ENCODE measurements at places on chromosomes 11 and 22.

- DNase-seq: no peak
Observed at GRCh38 chr22:41943661-41944209, 3.2 kb downstream of the CENPM start.

- DNase-seq: no peak
Observed at GRCh38 chr11:1648653-1649420, 19.3 kb downstream of the KRTAP5-5 start.

DNA sequence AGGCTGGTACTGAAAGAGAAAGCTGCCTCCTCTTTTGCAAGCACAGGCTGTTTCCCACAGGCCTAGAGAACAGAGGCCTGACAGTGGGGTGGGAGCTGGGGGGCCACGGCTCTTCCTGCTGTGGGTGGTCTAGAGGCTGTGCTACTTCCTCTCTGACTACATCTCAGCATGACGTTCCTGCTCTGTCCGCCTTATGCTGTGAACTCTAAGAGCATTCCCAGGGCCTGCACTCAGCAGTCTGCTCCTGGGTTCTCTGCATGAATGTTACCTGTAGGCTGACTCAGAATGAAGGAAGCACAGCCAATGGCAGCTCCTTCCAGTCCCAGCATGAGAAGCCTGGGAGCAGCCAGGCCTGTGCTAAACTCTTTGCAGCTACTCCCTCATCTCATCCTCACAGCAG is 534.3 kb downstream of the NTM start:
- no peak for DNase-seq

DNA sequence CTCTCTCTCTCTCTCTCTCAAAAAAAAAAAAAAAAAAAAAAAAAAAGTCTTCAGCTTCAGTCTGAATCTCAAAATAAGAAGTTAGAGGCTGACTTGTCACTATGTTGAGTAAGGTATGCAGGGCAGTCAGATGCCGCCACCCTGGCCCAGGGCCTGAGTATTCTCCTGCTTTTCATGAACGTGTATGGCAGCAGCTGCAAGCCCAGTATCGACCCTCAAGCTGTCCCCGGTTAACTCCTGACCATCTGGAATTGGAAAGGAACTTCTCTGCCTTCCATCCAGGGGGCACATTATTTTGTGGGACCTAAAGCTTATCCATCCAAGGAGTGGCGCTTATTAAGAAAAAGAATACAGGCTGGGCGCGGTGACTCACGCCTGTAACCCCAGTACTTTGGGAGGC is 11.4 kb downstream of the MRGPRD start:
- DNase-seq: peak; percentile 10

GRCh38 chr11:22828373-22828772 is 1.2 kb downstream of the SVIP start:
- no peak for DNase-seq

- DNase-seq: no peak
Observed at GRCh38 chr11:125945797-125946520, at the start of gene VSIG10L2. TSS of gene VSIG10L2 (plus strand) at chr11:125946044. CDS start at chr11:125946056, 12 bp downstream.

- DNase-seq: no peak
Observed at GRCh38 chr22:34814260-34815025, 251.5 kb upstream of the ISX start.

DNA sequence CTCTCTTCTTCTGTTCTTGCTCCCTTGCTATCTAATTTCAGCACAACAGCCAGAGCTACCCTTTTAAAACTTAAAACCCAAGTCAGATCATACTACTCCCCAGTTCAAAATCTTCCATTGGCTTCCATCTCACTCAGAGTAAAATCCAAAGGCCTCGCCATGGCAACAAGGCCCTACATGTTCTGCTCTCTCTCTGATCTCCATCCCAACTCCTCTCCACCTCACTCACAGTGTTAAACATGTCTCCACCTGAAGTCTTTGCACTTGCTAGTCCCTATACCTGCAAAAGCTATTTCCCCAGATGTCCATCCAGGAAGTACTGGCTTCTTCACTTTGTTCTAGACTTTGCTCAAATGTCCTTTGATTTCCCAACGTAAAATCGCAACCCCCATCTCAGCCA is 3.0 kb upstream of the GRAP2 start:
- no peak for DNase-seq

DNA sequence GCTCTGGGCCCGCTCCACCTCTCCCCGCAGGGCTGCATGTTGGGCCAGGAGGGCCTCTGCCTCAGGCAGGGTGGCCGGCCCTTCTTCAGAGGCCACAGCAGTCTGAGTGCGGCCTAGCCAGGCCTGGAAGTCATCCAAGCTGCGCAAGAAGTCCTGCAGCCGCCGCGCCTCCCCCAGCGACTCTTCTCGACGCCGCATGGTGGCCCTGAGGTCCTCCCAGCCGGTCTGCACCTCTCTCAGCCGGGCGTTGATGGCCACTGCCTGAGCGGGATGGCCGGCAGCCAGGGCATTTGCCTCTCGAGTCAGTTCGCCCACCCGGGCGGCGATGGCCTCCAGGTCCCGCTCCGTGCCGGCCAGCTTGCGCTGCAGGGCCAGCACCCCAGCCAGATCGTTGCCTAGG is 23.1 kb upstream of the RBM4B start:
- no peak for DNase-seq

DNA sequence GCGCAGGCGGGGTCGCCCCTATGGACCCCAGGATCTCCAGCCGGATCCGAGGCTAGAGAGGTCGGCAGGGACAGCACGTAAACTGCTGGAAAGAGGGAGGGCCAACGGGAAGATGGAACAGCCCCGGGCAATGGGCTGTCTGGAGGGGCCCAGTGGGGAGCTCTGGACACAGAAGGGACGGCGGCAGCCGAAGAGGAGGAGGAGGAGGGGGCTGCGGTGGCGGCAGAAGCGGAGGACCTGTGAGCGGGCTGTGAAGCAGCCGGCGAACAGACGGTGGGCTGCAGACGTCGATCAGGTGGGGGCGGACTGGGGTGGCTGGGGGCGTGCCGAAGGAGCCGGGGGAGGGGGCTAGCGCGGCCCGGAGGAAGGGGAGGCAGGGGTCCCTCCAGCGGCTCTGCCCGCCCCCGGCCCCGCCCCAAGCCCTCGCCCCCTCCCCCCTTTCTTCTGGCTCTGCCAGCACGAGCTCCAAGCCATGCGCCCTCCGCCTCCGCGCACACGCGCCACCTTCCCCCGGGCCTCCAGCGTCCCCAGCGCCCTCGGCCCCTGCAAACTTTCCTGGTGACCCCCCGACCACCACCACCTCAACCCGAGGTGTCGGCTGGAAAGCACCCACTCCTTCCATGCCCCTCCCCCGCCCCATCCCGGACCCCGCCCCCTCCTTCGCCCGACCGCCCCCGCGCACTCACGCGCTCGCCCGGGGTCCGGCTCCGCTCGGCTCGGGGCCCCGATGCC is 432 bp downstream of the TNKS1BP1 start:
- DNase-seq: peak; percentile 94

DNA sequence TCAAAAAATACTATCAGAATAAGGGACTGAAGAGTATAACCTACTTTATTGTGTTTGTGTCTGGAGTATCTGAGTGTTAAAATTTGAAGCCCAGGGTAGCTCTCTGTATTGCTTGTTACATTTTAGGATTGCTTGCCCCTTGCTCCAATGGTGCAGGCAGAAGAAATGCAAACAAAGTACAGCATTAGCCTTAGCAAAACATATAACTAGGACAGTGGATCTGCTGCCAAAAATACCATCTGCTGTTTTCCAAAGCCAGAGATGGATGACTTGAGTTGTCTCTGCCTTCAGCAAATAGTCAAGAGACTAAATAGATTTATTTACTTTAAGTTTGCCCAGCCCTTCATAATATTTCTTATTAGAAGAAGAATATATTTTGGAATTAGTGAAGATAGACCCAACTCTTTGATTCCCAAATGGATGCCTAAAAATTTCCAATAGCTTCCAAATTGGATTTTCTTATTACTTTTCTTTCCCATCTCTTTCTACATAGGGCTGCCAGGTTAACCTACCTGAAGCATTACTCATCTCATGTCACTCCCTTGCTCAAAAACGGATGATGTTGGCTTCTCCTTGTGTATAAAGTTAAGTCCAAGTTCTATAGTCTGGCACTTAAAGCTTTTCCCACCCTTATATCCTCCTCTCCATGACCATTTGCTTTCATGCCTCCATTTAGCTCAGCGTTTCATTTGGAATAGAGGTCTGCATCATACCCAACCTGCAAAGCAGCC is 66.3 kb downstream of the LDLRAD3 start:
- no peak for DNase-seq

GRCh38 chr22:46148336-46148735 is 2.0 kb upstream of the PPARA start:
- DNase-seq: no peak

- DNase-seq: peak; percentile 49
Observed at GRCh38 chr22:50674130-50674500, 1.5 kb downstream of the SHANK3 start.

- no peak for DNase-seq
Observed at GRCh38 chr22:42317691-42318547, 47.5 kb upstream of the TCF20 start.

GRCh38 chr22:30648825-30649224 is 13.2 kb downstream of the SLC35E4 start:
- no peak for DNase-seq

DNA sequence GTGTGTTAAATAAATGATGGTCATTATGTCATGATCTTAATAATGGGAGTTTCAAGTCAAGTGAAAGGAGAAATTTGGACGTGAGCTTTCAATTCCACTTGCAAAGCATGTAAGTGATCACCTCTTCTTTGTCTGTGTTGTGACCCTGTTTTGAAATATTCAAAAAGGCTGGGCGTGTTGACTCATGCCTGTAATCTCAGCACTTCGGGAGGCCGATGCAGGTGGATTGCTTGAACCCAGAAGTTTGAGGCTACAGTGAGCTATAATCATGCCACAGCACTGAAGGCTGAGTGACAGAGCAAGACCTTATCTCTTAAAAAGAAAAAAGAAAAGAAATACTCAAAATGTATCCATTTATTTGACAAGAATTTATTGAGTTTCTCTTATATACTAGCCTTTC is 32.9 kb upstream of the EED start:
- no peak for DNase-seq

- no peak for DNase-seq
Observed at GRCh38 chr11:47318166-47318565, 34.3 kb downstream of the MYBPC3 start.

GRCh38 chr11:78753297-78753696 is 178.6 kb upstream of the NARS2 start:
- no peak for DNase-seq

DNA sequence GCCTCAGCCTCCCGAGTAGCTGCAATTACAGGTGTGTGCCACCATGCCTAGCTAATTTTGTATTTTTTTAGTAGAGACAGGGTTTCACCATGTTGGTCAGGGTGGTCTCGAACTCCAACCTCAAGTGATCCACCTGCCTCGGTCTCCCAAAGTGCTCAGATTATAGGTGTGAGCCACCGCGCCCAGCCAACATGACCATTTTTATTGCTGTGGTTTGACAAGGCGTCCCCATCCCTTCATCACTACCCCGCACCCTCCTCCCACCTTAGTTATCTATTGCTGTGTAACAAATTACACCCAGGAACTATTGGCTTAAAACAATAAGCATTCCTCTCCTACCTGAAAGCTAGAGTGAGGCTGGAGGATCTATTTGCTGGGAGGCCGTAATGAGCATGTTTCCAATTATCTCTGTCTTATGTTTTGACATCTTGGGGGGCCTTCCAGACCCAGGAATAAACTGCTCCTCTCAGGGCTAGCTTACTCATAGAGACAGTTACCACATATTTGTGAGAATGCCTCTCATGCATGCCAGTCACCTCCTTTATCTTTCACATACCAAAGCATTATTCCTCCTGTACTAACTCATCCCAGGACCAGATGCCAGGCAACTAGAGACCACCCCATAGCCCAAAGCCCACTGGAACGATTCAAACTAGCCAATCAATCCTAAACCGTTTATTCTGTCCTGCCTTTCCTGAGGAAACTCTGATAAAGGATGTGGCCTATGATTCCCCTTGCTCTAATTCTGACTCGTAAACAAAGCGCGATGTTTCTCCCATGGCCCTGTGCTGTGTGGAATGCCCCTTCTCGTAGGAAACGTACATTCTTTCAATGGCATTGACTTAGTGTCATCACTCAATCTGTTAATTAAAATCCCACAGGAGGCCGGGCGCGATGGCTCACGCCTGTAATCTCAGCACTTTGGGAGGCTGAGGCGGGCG is 19.4 kb downstream of the SNU13 start:
- no peak for DNase-seq

DNA sequence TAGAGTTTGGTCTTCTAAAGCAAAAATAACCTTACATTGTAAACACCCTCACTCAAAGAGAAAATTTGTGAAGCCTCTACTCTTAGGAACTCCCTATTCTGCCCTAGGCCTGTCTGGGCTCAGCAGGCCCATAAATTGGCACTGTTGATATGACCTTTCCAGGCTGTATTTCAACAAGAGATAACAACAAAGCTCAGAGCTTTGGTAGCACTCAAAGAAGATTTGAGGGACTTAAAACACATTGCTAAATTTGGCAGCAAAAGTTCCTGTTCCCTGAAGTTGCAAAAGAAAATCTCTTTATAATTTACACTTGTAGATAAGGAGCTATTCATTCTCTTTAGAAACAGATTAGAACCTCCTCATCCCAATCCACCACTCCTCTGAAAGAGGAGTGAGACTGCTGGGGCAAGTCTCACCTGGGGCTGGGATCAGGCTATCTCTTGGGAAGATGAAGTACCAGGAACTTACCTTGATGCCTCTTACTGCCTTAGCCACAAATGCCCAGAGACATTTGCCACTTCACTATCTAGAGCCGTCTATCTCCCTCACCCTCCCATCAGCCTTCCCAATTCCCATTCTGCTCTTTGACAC is 110.4 kb upstream of the AKIP1 start:
- no peak for DNase-seq

DNA sequence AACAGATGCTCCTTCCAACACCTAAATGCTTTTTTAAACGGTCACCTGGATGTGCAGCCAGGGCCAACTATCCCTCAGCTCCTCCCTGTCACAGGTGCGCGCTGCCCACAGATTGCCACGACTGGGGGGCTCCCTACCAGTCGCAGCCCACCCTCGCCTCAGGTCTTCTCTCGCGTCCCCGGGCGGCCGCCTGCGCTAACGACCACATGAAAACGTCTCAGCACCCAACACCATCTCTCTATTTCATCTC is 469 bp downstream of the ZBED5 start:
- DNase-seq: no peak

Data from glutamatergic neuron (in vitro differentiated cells).